ENCODE measurements at places on chromosomes 6 and 20.

GRCh38 chr6:85498596-85499258, 48.8 kb downstream of the NT5E start:
- peak; percentile 19 for ATAC-seq

GRCh38 chr20:10089871-10090587, 55.2 kb downstream of the ANKEF1 start:
- peak; percentile 18 for ATAC-seq

DNA sequence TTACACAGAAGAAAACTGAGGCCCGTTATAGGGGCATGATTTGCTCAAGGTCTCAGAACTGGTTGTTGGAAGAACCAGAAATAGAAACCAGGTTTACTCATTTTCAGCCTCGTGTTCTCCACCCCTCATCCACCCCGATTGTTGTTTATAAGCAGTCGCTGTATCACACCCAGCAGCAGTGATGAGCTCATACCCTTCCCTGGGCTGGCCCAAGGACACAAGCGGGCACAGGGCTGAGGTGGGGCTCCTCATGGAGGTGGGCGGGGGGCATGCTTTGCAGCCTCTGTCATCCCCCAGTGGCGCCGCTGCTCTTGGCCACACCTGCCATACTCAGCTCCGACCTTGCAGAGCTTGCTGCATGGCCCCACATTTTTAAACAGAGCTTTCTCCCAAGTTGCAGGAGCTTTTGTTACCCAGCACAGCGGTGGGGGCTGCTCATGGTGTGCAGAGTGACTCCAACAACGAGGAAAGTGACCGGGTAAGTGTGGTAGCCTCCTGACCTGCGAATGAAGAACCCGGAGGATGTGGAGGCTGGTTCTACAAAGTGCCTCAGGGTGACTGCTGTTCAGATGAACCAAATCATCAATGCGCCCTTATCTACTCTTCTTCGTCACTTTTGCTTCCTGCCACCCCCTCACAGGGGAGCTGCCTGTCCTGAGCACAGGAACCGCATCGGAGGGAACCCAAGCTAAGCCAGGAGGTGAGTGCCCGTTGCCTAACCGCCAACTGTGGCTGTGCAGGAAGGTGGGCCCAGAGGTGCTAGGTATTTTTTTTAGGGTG, 43.6 kb upstream of the NKX2-2 start:
- no peak for ATAC-seq

DNA sequence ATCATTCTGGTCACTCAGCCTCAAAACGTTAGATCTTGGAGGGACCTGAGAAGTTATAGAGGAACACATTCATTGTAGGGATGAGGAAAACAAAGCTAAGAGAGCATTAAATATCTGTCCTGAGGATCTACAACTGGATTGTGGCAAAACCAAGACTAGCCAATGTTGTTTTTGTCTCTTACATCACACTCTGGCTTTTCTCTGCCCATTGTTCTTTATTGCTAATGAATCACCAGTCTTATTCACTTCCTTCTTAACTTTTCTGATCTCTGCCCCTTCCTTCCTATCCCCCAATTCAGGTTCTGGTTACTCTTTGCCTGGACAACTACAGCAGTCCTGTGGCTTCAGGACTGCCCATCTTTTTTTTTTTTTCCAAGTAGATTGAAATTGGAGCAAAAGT, 57.0 kb upstream of the PREP start:
- no peak for ATAC-seq

DNA sequence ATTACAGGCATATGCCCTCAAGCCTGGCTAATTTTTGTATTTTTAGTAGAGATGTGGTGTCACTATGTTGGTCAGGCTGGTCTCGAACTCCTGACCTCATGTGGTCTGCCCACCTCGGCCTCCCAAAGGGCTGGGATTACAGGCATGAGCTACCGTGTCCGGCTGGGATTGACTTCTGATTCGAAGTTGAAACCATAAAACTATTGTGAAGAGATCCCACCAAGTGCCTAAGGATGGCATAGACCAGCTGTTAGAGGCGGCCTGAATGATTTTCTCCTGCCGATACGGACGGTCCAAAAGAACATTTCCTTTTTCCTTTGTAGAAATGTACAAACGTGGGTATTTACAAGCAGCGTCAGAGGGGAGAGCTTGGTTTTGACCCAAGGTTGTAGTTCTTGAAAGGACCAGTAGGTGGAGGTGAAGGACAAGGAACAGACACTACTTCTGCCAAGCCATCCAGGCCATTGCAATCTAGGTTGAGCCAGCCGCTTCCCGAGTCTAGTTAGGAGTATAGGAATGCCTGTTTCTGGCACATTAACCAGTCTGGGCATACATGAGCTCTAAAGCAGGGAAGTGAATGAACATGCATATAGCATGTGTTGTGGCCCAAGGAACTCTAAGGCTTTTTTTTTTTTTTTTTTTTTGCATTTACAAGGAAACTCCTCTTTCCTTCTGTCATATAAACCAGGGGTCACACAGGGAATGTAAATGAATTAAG, 29.0 kb downstream of the MOCS3 start:
- ATAC-seq, result peak; percentile 98

DNA sequence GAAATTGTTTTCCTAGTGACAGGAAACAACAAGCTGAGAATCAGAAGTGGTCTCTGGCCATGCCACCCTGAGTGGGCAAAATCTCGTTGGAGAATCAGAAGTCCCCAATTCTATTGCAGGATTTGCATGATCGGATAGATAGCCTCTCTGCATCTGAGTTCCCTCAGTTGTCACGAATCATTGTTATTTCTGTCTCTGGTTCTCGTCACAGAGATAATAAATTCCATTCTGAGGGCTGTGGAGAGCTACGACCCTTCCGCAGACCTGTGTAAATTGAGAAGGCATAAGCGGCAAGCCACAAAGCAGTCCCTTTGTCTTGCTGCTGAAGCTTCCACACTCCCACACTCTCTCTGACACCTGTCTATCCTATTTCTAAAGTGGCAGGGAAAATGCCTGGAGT, 102.4 kb upstream of the CNR1 start:
- no peak for ATAC-seq

Data from SK-N-SH treated with all-trans-retinoic acid at 6 μM for 48 hours (cell line).